ENCODE measurements at places on chromosomes 7 and 10.

DNA sequence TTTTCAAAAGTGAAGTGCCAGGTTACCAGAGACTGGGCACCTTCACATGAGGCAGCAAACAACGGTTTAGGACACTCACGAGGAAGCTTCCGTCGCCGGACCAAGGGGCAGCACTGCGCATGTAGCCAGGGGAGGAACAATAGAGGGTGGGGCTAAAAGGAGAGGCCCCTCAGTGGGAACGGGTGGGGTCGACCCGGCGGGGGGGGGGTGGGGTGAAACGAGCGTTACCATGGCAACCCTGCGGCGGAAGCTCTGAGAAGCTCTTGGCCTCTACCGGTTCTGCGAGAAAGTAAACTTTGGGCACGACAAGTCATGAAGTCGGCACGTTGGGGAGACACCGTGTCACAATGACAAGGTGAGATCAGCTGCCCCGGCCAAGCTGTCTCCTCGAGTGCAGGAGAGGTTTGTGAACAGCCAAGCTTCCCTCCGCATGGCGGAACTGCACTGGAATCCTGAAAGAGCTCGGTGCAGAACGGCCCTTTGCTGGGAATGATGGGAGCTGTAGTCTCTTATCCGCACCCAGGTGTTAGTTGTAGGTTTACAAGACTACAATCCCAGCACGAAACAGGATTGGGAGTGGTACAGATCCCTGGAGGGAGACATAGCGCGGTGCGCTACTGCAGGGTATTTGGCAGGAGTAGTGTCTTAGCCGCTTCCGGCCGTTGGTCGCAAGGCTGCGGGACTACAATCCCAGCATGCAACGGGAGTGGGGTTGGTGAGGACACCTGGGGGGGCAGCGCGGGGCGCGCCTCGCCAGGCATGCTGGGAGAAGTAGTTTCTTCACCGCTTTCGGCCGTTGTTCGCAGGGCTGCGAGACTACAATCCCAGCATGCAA is 72.8 kb upstream of the ZNF722 start:
- no peak for DNase-seq

GRCh38 chr10:73537288-73537687 is 41.5 kb upstream of the PPP3CB start:
- DNase-seq: no peak

DNA sequence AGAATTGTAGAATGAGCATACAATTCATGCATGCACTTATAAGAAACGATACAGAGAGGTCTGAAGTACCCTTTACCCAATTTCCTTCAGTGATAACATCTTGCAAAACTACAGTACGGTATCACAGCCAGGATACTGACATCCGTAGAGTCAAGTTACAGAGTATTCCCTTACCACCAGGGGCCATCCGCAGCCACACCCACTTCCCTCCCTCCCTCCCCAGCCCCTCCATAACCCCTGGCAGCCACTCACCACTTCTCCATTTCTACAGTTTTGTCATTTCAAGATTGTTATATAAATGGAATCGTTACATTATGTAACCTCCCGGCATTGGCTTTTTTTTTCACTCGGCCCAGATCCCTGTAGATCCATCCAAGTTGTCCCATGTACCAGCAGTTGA is 113.6 kb upstream of the RET start:
- peak; percentile 29 for DNase-seq

- peak; percentile 28 for DNase-seq
These were observed 14.0 kb upstream of the SCART1 start for GRCh38 chr10:133439517-133440461.

DNA sequence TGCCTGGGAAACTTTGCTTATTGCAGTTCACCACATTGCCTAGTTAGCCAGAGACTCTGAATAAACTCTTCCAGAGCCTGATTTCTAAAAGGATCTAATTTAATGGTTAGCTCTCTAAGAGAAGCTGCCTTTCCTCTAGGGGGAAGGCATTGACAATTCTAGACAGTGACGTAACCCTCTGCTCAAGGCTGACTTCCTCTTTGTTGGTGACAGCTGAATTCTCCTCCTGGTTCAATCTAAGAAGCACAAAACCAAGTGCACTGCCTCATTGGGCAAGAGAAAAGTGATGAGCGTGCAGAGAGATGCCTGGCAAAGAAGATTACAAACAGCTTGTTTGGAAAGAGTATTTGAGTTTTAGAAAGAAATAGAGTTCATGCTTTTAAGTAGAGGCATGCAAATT is 102.7 kb downstream of the MACC1 start:
- DNase-seq: no peak

- no peak for DNase-seq
These were observed 33.7 kb upstream of the KAT6B start for GRCh38 chr10:74792726-74793125.

DNA sequence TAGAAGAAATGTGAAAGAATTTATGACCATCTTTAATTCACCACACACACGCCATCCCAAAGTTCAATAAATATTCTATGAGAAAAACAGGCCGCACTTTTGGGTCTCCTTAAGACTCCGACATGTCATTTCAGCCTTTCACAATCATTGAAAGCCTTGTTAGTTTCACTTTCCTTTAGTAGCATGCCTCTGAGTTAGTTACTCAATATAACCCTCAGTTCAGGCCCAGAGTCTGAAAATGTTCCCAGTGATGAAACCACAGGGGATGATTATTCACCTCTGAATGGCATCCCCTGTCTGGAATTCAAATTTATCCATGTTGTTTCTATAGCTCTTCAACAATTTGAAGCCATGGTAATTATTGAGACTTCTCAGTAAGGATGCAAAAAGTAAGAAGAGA is 278.1 kb upstream of the NRP1 start:
- no peak for DNase-seq

DNA sequence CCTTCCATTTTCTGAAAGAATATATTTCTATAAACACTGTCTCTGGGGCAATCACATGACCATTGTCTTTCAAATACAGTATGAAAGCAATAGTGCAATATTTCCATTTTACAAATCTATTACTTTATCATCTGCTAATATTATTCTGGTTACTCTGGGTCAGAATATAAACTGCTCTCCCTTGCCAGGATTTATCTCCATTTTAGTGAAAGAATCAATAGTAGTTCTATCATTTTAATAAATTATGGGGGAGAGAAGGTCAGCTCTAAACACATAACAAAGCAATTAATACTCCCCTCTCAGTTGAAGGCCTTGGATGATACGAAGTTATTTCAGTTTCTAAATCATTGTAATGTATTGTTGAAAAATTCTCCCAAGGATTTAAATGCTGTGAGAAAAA is 608.3 kb downstream of the MAGI2 start:
- DNase-seq: no peak

GRCh38 chr10:12484002-12484918 is 134.9 kb downstream of the CAMK1D start:
- DNase-seq: no peak

GRCh38 chr10:98382691-98383101 is 32.3 kb downstream of the PYROXD2 start:
- DNase-seq: no peak

- DNase-seq: no peak
These were observed 159.4 kb upstream of the AHR start for GRCh38 chr7:17139081-17139480.

DNA sequence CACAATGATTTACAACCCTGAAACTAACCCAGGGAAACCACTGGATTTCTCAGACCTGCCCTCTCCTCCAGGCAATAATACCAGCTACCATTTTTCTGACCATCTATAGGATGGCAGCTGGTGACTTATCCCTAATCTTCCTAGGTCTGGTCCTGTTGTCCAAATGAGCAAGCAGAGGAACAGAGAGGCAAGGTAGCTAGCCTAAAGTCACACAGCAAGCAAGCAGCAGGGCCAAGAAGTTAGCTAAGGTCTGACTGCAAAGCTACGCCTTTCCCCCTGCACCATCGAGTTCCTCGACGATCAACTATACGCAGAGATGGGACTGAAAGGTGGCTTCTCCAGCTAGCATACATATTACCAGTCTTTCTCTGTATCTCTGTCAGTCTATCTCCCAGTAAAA is 25.3 kb downstream of the ATXN7L1 start:
- no peak for DNase-seq

- no peak for DNase-seq
These were observed 76.2 kb downstream of the KLF6 start for GRCh38 chr10:3708852-3709251.

- no peak for DNase-seq
These were observed 196.8 kb downstream of the RNLS start for GRCh38 chr10:88386204-88386788.

DNA sequence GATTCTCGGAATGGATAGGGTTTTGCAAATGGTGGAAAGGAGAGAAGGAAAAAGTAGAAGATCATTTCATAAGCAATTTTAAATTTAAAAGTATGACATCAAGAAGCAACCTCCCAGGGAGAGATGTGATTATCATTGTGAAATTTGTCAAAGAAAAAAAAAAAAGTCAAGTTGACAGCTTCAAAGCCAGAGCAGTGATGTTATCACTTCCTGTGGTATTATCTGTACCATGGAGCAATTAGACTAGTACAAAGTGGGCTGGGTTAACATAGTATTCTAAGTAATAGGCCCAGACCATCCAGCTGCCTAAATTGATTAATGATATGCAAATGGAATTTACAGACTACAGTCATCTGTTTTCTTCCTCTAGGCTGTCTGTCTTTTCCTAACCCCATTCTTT is 84.0 kb upstream of the NPY start:
- DNase-seq: no peak

GRCh38 chr10:37710831-37711616 is 146.4 kb downstream of the ZNF248 start:
- no peak for DNase-seq

GRCh38 chr10:32298075-32298812 is 48.7 kb downstream of the EPC1 start:
- DNase-seq: no peak

- DNase-seq: no peak
These were observed 212.0 kb downstream of the CAMK1D start for GRCh38 chr10:12561307-12561706.

- no peak for DNase-seq
These were observed 479 bp downstream of the PNPLA8 start for GRCh38 chr7:108525327-108525984.

DNA sequence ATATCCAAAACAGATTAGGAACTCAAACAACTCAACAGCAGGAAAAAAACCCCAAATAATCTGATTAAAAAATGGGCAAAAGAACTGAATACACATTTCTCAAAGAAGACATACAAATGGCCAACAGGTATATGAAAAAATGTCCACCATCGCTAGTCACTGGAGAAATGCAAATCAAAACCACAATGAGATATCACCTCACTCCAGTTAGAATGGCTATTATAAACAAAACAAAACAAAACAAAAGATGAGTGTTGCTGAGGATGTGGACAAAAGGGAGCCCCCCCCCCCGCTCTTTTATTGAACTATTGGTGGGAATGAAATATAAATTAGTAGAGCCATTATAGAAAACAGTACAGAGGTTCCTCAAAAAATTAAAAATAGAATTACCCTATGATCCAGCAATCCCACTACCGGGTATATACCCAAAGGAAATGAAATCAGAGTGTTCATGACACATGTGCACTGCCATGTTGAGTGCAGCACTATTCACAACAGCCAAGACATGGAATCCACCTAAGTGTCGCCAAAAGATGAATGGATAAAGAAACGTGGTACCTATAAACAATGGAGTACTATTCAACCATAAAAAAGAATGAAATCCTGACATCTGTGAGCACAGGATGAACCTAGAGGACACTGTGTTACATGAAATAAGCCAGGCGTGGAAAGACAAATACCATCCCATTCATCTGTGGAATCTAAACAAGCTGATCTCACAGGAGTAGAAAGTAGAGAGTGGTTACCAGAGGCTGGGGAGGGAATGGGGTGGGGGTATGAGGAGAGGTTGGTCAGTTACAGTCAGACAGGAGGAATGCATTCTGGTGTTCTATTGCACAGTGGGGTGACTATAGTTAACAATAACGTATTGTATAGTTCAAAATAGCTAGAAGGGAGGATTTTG is 78.1 kb upstream of the RHEB start:
- no peak for DNase-seq
